SJSA1 (cell line): ENCODE measurements at places on chromosomes 2 and 18. TPM values are rescaled to one million over a fixed set of nuclear protein-coding genes. Genes with fewer than 3 reads are reported as not detected.

GRCh38 chr18:75066021-75066880 is 142.7 kb downstream of the PTGR3 start:
- peaks cover 4% of the 10 kb centered on the region for H3K36me3 ChIP-seq
- H3K27ac ChIP-seq = no peak overlapping the region
- H3K4me3 ChIP-seq = no peak overlapping the region
- no peak for DNase-seq

LBX2 gene
- 0.18 and 1.6 TPM in 2 replicates for total RNA-seq

GRCh38 chr18:77133051-77133834 is 660 bp upstream of the MBP start:
- no peak for DNase-seq
- peaks cover 14% of the 10 kb centered on the region for H3K4me1 ChIP-seq
- H3K36me3 ChIP-seq = no peaks in the 10 kb centered on the region
- no peak overlapping the region for H3K27ac ChIP-seq

DNA sequence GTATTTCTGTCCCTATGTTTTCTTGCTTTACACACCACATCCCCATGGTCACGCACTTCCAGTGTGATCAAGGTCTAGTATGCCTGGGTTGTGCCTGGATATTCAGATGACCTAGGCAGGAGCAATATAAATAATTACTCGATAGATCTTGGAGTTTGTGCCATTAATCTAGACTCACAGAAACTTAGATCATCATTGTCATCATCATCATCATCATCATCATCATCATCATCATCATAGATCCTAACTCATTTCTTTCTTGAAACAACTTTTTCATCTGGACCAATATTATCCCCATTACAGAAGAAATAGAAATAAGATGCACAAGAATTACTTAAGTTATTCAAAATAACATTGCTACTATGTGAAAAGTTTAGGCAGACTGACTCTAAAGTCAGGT is 130.3 kb upstream of the LRRTM4 start:
- H3K27me3 ChIP-seq = no peaks in the 10 kb centered on the region
- H3K4me1 ChIP-seq = no peaks in the 10 kb centered on the region
- H3K4me3 ChIP-seq = no peak overlapping the region

- no peaks in the 10 kb centered on the region for H3K4me1 ChIP-seq
- H3K4me3 ChIP-seq = no peak overlapping the region
- H3K27ac ChIP-seq = no peak overlapping the region
- no peaks in the 10 kb centered on the region for H3K27me3 ChIP-seq
These were observed 202.8 kb downstream of the PIK3C3 start for GRCh38 chr18:42157878-42158277.

GRCh38 chr18:50594942-50595341 is 35.1 kb downstream of the MAPK4 start:
- no peak overlapping the region for H3K27ac ChIP-seq
- H3K4me3 ChIP-seq = no peak overlapping the region
- peaks cover 5% of the 10 kb centered on the region; the same call in 1 of the 2 replicates for H3K27me3 ChIP-seq

GRCh38 chr2:112881217-112881985 is 29.6 kb upstream of the IL37 start:
- peaks cover 55% of the 10 kb centered on the region for H3K4me1 ChIP-seq
- peak overlapping the region; percentile 72 for H3K27ac ChIP-seq
- peak; percentile 89 for DNase-seq
- H3K27me3 ChIP-seq = no peaks in the 10 kb centered on the region

DNA sequence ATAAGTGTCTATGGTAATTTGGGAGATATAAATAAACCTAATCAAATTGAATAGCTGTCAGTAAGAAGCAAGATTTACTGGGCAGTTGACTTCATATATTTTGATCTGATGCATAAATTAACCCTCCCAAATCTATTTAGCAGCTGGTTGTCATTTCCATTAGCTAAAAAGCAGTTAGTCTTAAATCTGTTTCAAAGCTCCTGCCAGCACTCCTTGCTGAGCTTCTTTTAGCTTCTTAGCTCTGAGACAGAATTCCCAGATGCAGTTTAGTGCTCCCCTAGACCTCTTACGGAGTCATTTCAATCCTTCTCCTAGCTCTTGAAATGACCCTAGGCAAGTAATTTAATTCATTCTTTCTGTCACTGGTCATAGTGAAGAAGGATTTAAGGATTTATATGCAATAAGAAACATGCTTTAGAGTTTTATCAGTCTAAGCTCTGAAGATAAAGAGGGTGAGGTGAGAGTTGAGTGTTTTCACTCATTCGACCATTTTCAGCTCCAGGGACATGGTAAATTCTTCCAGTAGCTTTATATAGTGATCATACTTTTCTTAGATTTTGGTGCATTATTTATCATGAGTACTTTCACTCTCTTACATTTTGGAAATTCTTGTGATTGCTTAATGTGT is 98.9 kb downstream of the PHLPP1 start:
- H3K36me3 ChIP-seq = no peaks in the 10 kb centered on the region
- H3K27me3 ChIP-seq = no peaks in the 10 kb centered on the region
- peaks cover 29% of the 10 kb centered on the region for H3K4me1 ChIP-seq
- H3K4me3 ChIP-seq = no peak overlapping the region
